NCI-H1436 (cell line): ENCODE measurements at places on chromosomes 2 and 18.

DNA sequence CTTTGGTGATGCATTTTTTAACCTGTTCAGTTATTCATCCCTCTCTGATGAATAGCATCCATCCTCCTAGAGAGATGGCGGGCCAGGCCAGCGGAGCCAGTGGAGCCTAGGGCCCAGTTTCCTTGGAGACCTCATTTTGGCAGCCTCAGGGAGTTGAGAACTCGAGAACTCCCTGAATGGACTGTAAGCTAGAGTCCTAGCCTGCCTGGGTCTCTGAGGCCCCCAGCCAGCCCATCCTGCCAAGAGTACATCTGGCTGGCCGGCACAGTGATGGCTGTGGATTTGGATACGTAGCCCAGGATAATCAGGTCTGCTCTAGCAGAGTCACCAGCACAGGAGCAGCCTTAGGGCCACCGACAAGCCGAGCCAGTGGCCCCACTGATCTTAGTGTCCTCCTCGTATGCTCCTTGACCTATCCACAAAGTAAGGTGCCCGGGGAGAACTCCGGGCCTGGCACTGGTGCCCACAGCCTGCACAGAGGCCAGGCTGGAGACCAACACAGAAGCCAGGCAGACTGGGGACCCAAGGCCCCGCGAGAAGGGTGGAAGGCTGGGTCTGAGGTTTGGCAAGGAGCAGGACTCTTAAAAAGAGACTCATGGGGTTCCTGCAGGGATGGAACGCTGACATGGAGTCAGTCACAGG lies 110.5 kb upstream of the MCFD2 start:
- DNase-seq, result no peak

- DNase-seq, result no peak
Observed at GRCh38 chr18:29164993-29165599, 988.2 kb upstream of the CDH2 start.

GRCh38 chr2:155687181-155687580 lies 645.3 kb downstream of the NR4A2 start:
- DNase-seq, result no peak

DNA sequence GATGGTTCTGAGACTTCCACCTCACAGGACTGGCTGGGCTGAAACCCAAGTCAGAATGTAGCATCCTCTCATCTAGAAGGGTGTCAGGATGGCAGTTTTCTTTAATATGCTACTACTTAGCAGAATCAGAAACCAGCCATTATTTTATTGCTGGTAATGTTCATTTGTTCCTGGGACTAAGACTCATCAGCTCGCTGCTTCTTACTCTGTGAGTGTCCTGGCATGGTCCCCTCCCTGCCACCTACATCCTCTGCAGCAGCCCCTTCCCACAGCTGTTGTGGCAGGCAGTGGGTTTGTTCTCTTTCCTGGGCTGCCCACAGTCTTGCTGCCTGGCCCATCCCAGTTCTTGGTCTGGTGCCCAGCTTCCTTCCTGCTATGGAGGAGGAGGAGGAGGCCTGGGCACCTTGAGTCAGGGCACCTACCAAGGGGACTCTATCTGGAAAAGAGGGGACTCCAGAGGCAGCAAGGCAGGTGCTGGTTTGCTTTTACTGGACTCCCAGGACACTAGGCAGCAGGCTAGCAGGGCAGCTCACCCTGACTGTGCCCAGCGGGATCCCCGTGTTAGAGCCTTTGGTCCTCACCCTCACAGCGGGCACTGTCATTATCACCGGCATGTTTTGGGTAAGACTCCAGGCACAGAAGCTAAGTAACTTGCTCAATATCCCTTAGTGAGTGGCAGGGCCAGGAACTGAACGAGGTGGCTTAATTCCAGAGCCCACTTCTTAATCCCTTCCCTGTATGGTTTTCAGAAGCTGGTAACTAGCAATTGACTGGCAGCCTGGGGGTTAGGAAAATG lies 62.1 kb downstream of the LRRFIP1 start:
- no peak for DNase-seq

- DNase-seq, result no peak
Observed at GRCh38 chr2:38263293-38263692, 113.8 kb downstream of the ATL2 start.
